ENCODE measurements at places on chromosomes 6 and 20.

GRCh38 chr6:29864037-29864810 is 36.6 kb downstream of the HLA-G start:
- DNase-seq = no peak

GRCh38 chr20:45850238-45850637 is 7.0 kb downstream of the ACOT8 start:
- DNase-seq = no peak

- no peak for DNase-seq
These were observed 8.9 kb downstream of the ARHGAP40 start for GRCh38 chr20:38610521-38610920.

GRCh38 chr20:3646651-3647050 is 16.5 kb downstream of the GFRA4 start:
- no peak for DNase-seq

GRCh38 chr6:42099340-42100028 is 42.9 kb downstream of the C6orf132 start:
- DNase-seq = no peak

- DNase-seq = no peak
These were observed 243.8 kb downstream of the CDH26 start for GRCh38 chr20:60202046-60202445.

DNA sequence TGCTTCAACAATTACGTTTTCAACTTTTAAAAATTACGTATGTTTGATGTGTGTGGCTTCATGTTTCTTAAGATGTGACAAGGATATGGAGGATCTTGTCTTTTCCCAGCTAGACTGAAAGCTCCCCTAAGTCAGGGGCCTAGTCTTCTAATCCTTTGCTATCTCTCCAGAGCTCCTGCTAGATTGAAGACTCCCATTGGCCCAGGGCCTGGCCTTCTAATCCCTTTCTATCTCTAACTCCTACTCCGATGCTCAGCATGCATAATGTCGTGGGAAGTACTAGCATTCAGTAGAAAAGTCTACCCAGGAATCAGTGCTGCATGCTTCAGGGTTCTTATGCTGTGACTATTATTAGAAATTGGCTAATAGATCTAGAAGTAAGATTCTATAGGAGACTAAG is 144.8 kb upstream of the SUPT3H start:
- no peak for DNase-seq

DNA sequence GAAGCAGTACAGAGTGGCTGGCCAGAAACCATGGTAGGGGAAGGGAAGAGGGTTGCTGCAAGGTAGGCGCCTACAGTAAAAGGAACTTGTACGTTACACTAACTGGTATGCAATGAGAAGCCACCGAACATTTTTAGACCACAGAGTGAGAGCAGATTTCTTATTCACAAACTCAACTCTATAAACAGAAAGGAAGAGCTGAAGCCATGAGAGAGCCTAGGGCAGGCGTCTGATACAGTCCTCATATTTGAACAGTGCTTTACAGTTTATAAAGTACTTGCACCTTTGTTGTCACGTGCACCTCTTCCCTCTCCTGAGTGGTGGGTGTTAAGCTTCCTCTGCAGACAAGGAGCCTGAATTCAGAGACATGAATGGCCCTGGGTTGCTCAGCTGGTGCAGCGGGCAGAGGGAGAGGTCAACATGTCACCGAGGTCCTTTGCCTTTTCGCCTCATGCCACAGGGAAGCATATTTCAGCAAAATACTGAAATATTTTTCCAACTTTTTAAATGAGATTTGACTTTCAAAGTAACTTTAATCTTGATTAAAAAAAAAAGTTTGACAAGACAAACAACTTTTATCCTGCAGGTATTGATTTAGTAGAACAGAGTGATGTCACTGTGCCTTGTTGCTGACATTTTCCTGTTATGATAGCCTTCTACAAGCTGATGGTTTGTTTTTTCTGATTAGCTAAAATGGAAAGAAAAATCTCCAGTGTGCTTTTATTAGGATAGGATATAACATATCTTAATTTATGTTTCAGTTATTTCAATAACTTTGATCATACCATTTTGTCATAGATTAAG is 23.8 kb downstream of the UST start:
- DNase-seq = no peak

DNA sequence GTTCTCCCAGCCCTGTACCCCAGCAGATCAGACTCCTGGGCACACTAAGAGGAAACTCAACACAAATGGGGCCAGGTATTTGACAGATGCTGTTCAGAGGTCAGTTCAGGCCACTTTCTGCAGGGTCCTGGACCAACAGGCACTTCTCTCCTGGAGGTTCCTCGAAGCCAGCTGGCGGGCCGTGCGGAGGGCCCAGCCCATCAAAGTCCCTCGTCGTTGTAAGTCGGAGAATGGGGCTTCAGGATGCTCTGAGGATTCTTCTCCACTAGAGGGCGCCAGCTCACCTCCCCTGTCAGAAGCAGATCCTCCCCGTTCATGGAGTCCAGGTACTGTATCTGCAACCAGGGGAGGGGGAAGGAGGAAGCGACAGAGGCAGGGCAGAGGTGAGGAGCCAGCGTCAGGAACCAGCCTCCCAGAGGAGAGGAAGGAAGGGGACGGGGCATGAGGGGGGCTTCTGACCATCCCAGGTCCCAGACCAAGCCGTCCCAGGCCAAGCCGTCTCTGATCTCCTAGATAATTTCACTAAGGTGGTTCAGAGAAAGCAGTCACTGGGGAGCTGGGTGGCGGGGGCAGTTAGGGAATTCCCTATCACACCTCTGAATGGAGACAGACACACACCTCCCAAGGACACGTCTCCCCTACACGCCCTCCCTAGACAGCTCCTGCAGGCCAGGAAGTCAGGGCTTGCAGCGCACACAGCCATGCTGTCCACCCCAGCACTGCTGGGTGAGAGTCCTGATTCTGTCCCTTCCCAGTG is 11.7 kb upstream of the FAM83C start:
- DNase-seq = no peak

DNA sequence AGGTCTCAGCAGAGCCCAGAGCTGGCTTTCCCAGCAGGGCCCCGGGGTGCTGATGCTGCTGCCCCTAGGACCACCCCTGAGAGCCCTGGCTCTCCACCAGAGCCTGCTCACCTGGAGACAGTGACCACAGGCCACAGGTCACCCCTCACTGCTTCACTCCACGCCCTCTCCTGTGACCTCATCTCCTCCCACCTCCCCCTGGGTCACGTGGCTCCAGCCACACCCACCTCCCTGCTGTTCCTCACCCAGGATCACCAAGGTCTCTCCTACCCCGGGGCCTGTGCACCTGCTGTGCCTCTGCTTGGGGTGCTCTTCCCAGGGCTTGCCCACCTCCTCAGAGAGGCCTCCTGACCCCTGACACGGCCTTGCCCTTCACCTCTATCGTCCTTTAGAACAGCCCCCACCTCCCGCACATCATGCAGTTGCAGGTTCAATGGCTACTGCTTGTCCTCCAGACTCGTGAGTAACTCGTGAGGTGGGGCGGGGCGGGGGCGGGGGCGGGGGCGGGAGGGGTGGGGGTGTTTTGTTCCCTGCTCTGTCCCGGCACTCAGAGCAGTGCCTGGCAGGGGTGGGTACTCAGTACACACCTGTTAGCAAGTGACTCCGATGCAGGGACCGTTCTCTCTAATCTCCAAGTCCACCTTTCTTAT is 468.0 kb downstream of the PREX1 start:
- no peak for DNase-seq

GRCh38 chr20:330233-331149 is 5.1 kb downstream of the SOX12 start:
- no peak for DNase-seq

- no peak for DNase-seq
These were observed 1.8 kb downstream of the SPATA2 start for GRCh38 chr20:49913399-49914047.

DNA sequence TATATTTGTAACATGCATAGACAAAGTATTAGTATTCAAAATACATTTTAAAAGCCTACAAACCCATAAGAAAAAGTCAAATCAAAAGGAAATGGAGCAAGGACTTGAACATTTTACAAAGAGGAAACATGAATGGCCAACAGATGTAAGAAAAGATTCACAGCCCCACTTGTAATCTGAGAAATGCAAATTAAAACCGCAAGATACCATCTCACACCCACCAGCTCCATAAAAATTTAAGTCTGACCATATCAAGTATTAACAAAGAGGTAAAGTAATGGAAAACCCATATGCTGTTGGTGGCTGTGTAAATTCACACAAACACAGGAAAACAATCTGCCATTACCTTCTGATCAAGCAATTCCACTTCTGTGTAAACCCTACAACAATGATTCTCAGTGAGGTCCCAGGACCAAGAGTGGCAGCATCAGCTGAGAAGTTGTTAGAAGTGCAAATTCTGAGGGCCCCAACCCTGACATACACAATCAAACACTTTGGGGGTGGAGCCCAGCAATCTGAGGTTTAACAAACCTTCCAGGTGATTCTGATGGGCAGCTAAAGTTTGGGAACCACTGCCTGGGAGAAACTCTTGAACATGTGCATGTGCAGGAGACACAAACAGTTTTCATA is 30.9 kb downstream of the BCL2L1 start:
- no peak for DNase-seq

- DNase-seq = no peak
These were observed 98.5 kb downstream of the PRDM1 start for GRCh38 chr6:106184629-106185028.

- no peak for DNase-seq
These were observed 26.1 kb upstream of the KCNB1 start for GRCh38 chr20:49508435-49509199.

DNA sequence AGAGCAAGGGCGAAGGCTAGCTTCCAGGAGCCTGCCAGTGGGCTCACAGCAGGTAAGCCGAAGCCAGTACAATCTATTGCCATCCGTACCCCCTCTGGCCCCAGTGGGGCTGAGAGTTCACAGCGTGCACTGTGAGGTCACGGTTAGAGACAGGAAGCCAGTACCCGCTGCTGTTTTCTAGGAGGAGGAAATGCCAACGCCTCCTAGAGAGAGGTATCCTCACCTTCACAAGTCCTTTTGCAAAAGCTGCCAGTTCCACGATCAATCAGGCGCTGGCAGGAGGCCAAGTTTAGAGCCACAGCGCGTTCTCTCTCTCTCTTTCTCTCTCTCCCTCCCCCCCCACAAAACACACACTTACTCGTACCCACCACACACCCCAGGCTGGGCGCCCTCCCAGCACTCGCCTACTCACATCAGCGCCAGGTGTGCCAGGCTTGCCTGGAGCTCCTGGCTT is 22.5 kb downstream of the COL9A1 start:
- no peak for DNase-seq

DNA sequence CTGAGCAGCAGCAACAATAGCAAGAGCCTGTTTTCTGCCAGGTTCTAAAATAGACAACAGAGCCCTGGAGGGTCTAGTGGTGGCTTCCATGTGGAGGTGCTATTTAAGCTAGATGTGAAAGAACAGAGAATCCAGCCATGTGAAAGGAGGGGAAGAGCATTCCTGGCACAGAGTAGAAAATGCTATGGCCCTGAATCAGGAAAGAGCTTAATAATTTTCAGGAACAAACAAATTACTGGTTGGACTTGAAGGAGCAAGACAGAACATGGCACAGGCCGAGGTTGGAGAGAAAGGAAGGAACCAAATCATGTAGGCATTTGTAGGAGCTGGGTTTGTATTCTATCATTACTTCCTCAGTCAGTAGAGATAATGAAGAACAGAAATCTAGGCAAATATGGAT is 98.3 kb downstream of the AIG1 start:
- no peak for DNase-seq

DNA sequence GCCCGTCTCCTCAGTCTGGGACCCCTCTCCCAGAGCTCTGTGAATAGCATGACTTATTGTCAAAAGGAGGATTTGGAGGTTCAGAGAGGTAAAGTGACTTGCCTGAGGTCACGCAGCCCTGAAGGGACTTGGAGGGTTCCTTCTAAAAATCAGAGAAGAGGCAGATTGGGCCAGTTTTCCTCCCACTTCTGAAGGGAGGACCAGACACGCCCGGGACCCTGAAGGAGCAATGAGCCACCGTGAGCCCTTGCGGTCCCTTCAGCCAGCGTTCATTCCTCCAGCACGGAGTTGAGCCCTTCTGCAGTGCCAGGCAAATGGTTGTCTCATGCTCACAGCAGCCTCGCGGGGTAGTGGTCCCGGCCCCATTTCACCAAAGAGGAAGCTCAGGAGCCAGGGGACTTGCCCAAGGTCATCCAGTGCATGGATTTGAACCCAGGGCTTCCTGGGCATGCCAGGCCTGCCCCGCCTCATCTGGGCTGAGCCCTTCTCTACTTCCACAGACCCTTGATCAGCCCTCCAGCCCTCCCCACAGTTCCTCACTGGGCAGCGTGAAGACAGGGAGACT is 7.4 kb downstream of the SRC start:
- no peak for DNase-seq

DNA sequence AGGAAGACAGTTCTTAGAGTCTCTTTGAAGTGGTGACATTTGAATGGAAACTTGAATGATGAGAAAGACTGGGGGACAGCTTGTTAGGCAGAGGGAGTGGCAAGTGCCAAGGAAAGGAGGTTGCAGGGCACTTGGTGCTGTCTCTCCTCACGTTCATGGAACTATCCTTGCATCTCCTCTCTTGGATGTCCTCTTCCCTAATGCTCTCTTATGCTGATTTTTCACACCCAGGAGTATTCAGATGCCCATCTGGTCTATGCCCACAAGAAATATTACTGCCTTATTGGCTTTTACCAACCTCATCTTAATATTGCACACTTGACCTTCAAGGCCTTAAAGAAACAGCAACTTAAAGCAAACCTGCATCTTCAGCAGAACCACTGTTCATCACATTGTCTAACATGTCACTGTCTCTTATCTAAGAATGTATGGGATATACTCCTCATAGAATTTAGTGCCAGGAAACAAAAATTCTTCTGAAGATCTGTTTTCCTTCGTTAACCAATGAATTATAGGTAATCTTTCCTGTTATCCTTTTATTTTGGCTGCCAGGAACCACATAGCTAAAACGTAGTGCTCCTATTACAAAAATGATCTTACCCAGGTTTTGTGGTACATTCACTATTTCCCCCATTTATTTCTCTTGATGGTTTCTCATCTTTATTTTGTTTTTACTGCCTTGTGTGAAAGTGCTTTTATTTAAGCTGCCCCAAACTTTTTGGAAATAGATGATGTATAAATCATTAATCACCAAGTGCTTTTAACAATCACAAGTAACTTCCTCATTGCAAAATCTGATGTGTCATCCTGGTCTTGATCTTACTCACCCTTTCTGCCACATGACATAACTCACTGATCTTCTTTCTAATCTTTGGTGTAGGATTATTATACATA is 12.8 kb downstream of the RGS17 start:
- DNase-seq = no peak

- peak; percentile 64 for DNase-seq
These were observed 132.1 kb downstream of the MRPL14 start for GRCh38 chr6:43995137-43995536.

GRCh38 chr20:51489611-51490010 is 52.9 kb downstream of the NFATC2 start:
- peak; percentile 5 for DNase-seq

- no peak for DNase-seq
These were observed 5.2 kb upstream of the ABHD16B start for GRCh38 chr20:63856098-63856511.
